Subcutaneous preadipocyte (primary cell): ENCODE measurements at places on chromosomes 6 and 20. TPM values are rescaled to one million over a fixed set of nuclear protein-coding genes. Genes with fewer than 3 reads are reported as not detected.

Gene RHAG
- total RNA-seq, result not detected in 2 replicates

Gene SPTLC3
- 8.5 and 10.0 TPM in 2 replicates for total RNA-seq

Gene MAS1
- not detected in 2 replicates for total RNA-seq

Gene PRDM13
- total RNA-seq, result not detected in 2 replicates

Gene GPANK1
- 24.3 and 26.4 TPM in 2 replicates for total RNA-seq
